ENCODE measurements at places on chromosomes 7 and 10.

DNA sequence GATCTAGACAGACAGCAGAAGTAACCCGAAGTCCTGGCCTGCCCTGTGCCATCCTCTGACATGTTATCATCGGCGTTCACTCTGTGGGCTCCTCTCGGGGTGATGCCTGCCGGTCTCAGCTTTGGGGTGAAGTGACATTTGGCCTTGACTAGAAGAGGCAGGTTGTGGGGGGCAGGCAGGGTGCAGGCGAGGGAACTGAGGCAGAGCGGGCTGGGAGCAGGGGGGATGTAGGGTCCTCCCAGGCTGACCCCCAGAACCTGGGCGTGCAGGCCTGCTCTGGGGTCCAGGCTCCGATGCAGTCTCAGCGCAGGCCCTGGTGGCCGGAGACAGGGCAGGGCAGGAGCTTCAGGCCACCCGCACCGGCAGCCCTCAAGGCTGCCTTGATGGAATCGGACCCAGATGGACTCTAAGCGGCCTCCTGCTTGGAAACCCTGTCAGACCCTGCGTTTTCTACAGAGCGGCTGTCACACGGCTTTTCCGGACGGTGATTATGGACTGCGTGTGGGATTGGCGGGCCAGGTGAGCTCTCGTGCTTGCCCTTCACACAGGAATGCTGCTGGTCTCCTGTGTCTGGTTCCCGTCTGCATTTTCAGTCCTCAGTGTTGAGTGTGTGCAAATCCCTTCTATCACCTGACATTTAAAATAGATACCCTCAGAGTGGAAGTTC is 842 bp upstream of the JAKMIP3 start:
- no peak for DNase-seq

DNA sequence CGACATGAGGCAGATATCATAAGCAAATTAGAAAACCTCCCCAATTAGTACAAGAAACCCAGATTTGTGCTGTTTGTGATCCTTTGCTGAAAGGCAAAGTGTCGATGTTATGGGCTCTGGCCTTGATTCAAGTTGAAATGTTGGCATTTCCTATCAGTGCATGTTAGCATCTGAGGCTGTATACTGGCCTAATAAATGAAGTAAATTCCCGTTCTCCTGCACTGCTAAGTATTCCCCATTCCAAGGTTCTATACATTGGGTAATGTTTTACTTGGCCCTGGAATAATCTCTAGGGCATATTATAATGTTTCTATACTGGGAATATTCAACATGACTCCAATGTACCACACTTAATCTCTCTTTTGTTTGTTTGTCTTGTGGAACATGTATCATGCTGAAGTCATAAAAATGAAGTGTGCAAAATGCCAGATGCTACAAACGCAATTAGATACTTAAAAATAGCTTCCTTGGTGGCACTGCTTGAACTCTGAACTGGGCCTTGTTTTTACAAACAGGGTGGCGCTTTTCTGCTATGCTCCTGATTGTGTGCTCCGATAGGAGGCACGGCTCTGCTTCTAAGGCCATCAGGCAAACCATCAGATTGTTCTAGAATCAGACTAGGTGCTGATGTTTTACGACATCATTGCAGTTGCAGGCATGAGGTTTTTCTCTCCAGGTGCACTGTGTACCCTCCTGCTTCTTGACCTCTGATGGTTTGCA is 156.7 kb upstream of the TCF7L2 start:
- peak; percentile 18 for DNase-seq

- DNase-seq, result no peak
Observed at GRCh38 chr7:130216750-130217149, 9.1 kb downstream of the SSMEM1 start.

DNA sequence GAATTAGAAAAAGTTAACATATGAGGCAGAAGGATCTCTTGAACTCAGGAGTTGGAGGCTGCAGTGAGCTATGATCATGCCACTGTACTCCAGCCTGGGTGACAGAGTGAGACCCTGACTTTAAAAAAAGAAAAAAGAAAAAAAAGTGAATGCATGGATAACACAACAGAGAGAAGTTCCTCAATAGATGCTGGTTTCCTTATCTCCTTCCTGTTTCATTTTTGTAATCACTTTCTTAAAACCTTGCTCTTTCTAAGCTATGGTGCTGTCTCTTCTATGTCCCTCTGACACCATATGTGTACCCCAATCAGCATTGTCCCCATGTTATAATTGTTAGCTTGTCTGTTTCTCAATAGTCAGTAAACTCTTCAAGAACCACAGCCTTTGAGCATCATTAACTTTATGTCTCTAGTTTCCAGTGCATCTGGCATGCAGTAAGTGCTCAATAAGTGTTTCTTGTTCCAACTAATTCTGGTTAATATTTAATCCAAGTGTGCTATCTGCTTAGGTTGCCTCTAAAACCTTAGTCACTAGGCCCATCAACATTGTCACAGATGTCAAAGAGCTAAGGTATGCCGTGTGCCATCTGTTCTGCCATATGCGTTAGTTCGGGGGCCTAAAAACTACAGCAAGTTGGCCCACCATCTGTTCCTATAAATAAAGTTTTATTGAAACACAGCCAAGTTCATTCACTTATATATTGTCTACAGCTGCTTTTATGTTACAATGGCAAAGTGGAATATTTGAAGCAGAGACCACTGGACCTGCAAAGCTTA is 36.2 kb downstream of the MPP7 start:
- DNase-seq, result no peak

DNA sequence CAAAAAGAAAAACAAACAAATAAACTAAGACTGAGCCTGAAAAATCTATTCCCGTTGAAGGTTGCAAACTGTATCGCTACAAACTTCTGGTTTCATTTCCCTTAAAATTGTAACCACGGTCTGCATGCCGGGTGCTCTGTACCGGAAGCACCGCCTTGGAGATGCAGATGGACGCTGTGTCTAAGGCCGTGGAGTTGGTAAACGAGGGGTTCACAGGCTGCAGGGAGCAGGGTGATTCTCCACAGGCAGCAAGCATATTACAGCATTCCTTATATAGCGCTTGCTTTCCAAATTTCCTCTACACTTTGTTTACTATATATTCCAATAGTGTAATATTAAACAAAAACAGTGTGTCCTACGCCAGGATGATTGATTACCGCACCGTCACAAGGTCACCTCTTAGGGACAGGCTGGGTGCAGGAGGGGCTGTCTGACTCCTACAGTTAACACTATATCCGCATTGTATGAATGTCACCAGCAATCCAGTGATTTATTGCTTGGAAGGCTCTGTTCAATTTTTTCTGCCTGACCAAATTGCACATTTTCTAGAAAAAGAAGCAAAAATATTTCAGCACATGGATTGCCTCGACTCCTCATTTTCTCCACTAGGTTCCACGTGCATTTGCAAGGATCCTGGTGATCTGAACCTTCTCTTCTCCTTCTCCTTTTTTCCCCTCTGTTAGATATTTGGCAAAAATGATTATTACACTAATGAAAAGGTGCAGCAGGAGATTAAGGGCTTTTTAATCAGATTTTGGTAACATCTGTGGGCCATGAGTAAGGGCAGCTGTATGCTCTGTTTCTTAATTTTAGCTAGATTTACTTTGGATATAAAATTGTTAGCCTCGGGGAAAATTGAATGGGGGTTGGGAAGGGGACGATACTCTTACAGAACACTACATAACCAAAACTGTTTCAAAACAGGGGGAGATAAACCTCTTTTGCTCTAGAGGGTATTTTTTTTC is 325.8 kb upstream of the MGMT start:
- peak; percentile 9 for DNase-seq

DNA sequence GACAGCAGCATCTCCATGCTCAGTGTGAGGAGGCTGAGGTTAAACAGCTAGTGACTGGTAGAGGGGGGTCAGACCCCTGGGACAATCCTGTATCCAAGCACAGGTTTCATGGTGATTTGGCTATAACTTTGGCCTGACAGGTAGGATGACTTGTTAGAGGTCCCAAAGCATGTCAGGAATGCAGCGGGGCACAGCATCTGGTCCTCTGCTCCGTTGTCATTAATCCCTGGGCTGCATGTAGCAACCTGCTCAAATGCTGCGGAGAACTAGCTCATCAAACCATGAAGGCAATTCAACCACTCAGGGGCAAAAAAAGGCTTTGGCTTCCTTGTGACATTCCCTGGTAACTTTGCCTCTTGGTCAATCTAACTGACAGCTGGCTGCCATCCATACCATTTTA is 26.8 kb downstream of the WNT2 start:
- DNase-seq, result no peak

GRCh38 chr10:43204042-43204942 is 62.6 kb downstream of the RASGEF1A start:
- peak; percentile 34 for DNase-seq

DNA sequence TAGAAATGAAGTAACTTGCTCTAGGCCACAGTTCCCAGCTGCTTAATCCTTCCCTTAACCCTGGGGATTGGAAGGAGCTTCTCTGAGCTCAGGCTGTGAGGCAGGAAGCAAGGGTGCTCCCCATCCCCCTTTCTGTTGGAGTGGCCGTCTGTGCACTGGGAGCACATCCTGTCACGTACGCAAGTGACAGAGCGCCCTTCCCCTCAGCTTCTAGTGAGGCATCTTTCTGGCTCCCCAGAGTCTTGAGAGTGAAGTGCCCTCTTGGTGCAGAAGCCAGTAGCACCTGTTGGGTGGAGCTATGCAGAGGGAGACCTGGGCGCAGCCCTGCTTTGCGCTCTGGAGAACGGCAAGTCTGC is 47.8 kb downstream of the SHH start:
- no peak for DNase-seq

DNA sequence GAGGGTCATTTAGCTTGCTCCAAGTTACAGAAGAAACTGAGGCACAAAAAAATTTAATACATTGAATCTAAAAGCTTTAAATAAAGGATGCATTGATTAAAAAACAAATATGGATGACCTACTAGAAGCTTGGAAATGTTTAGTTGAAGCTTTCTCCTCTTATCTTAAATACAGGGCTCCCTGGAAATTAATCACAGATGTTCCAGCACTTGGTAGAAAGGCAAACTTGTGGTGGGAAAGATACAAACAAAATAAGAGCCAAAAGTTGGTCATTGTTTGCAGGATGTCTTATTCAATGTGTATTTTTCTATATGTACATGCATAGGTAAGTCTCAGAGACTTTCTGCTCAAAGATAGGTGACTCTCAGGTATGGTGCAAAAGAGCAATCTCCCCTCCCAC is 40.7 kb upstream of the LYZL1 start:
- no peak for DNase-seq

GRCh38 chr10:50554995-50555568 is 68.7 kb downstream of the SGMS1 start:
- DNase-seq, result no peak

DNA sequence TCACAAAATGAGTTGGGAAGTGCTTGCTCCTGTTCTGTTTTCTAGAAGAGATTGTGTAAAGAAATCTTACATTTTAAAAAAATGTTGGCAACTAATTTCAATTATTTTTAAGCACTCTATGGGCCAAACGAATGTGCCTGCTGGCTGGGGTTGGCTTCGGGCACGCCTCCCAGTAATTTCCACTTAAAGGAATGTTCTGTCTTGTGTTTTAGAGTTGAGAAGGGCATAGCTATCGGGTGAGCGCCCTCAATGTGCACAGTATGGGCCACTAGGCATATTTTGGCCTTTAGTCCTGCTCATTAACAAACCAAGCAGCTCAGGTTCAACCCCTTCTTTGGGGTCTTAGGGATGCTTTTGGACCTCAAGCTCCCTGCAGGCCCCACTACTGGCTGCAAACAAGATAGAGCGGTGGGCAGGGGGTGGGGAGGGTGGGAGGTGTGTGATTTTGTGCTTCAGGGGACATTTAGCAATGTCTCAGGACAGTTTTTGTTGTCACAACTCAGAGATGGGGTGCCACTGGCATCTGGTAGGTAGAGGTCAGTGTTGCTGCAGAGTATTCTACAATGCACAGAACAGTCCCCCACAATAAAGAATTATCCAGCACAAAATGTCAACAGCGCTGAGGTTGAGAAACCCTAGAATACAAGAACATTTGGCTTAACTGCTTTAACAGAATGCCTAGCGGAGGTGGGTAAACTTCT is 40.7 kb downstream of the TACC2 start:
- no peak for DNase-seq
